ENCODE measurements at places on chromosomes 16 and 17. TPM values are rescaled to one million over a fixed set of nuclear protein-coding genes. Genes with fewer than 3 reads are reported as not detected.

- no peak for DNase-seq
These were observed 502.9 kb downstream of the GRIN2A start for GRCh38 chr16:9679213-9679767.

GRCh38 chr16:85370881-85371651, 242.1 kb upstream of the GSE1 start:
- no peak for DNase-seq

DNA sequence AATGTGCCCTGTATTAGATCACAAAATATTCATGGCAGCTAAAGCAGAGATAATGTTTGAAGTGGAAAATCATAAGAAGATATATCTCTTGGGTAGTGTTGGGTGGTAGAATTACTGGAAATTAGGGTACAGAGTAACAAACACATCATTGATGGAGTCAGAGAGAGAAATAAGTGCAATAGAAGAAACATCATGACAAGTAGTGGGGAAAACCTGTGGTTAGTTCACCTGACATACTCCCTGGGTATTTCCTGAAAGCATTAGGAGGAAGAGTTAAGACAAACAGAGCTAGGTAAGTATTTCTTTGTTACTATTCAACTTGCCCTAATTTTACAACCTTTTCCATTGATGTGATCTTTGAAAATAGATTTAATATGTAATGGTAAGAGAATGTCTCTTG, 691.9 kb upstream of the SOX9 start:
- no peak for DNase-seq

GRCh38 chr17:63492940-63493339, 16.1 kb downstream of the ACE start:
- DNase-seq, result no peak

GRCh38 chr17:42132941-42133340, 10.3 kb downstream of the HSPB9 start:
- DNase-seq, result no peak

DNA sequence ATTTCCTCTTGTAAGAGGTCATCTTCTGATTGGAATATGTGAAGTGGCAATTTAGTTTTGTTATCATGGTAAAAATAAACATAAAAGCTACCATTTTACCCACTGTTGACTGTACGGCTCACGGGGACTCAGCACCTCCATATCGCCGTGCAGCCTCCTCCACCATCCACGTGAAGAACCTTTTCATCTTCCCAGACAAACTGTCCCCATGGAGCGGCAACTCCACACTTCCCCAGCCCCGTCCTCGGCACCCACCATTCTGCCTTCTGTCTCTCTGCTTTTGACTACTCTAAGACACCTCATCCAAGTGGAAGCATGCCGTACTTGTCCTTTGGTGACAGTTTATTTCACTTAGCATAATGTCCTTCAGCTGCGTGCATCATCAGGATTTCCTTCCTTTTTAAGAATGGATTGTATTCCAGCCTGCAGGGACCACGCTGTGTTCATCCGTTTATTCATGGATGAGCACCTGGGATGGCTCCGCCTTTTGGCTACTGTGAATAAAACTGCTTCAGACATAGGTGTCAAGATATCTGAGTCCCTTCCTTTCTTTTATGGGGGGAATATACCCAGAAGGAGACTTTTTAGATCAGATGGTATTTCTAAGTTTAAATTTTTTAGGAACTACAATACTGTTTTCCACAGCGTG, 14.3 kb downstream of the FBXO31 start:
- no peak for DNase-seq

- DNase-seq, result no peak
These were observed 16.6 kb downstream of the MAP3K14 start for GRCh38 chr17:45300060-45300751.

DNA sequence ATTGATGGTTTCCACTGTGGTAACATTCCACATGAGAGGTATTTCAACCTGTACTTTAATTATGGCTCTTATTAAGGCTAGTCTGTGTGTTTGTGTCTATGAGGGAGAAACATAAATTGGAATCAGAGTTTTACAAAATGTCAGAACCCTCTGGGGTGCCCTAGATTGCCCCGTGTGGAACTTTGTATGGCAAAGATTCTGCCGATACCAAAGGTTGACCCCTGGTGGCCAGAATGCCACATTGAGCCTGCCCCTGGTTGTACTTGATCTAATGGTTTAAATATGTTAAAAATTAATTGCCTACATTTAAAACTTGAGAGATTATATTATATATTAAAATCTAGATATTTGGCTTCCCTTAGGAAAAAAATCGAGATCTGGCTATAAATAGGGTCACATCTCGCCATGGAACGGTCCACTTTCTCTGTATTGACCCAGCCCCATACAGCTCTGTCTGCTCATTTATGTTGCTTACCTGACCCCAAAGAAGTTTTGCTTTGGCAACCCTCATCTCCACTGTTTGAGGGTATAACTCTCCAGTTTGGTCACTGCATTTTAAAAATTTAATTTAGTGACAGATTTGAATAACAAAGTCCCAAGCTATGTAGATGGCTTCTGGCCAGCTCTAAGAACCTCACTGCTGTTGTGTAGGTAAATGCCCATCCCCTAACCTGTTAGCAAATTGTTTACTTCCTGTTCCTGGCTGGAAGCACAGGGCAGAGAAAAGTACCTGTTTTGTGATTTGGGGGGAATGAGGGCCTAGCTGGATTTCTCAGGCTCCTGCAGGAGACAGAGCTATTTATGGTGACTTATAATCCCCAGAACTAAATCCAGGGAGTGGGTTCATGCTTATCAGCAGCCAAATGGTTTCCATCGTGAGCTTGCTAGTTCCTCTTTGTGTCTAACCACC, 95.0 kb downstream of the PLCG2 start:
- DNase-seq, result no peak

Gene ZFP3
- 2.5 TPM for total RNA-seq

- no peak for DNase-seq
These were observed 22.2 kb downstream of the TRPV3 start for GRCh38 chr17:3535253-3535995.

Gene ICAM2
- total RNA-seq, result 1,319 TPM

Gene TOP2A
- total RNA-seq, result 26.8 TPM

- DNase-seq, result no peak
These were observed 28.2 kb downstream of the HELZ start for GRCh38 chr17:67216578-67217320.

- DNase-seq, result no peak
These were observed 21.2 kb downstream of the AKAP1 start for GRCh38 chr17:57106107-57106835.

GRCh38 chr16:23537390-23537789, 19.8 kb downstream of the EARS2 start:
- no peak for DNase-seq

Gene CACNA1H
- 0.15 TPM for total RNA-seq

GRCh38 chr17:73227944-73228343, 33.7 kb downstream of the CPSF4L start:
- DNase-seq, result no peak

GRCh38 chr17:45306623-45307022, 10.2 kb downstream of the MAP3K14 start:
- DNase-seq, result no peak

Gene CSH1
- total RNA-seq, result not detected

- DNase-seq, result no peak
These were observed 49.6 kb downstream of the PLD6 start for GRCh38 chr17:17156511-17156910.

- no peak for DNase-seq
These were observed 455.2 kb upstream of the DYNLRB2 start for GRCh38 chr16:80085606-80086005.

- no peak for DNase-seq
These were observed 104.7 kb downstream of the COPRS start for GRCh38 chr17:31754239-31754945.

GRCh38 chr17:7111784-7112509, 2.7 kb downstream of the ASGR2 start:
- no peak for DNase-seq

Gene TBX21
- total RNA-seq, result not detected

- DNase-seq, result no peak
These were observed at the start of gene CES1 for GRCh38 chr16:55832773-55833691. Gene CES1 (minus strand): TSS chr16:55833096. CDS start chr16:55833055, 41 bp downstream.

DNA sequence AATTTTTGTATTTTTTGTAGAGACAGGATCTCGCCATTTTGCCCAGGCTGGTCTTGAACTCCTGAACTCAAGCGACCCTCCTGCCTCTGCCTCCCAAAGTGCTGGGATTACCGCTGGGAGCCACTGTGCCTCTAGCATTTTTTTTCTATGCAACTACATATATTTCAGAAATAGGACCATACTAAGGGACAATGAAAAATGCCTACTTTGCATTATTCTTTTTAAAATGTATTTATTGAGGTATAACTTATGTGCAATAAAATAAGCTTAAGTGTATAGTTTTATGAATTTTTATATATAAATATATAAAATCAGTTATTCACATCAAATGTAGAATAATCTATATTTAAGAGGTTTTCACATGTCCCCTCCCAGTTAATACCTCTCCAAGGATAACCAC, 38.1 kb downstream of the KATNIP start:
- DNase-seq, result no peak

GRCh38 chr17:2398655-2399571, 1.9 kb downstream of the MNT start:
- DNase-seq, result no peak
